ENCODE measurements at places on chromosomes 11 and 22. TPM values are rescaled to one million over a fixed set of nuclear protein-coding genes. Genes with fewer than 3 reads are reported as not detected.

DNA sequence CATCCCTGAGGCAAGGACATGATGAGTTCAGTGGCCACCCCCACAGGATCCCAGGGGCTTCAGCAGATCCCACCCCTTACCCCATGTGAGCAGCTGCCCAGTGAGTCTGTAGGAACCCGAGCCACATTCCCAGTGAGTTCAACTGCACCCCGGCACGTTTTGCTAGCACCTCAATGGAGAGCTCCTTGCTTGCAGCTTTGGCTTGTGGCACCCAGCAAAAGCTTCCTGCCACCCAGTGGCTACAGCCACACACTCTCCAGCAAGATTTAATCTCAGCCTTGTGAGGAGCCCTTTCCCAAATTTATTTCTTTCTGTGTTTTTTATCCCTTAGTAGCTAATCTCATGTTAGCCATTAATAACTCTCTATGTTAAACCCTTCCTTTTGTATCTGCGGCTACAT lies 4.0 kb downstream of the SAA1 start:
- no peak for DNase-seq

GRCh38 chr22:34055525-34056200 lies 135.4 kb upstream of the LARGE1 start:
- DNase-seq, result peak; percentile 21

GRCh38 chr11:22416462-22416861 lies 78.3 kb downstream of the SLC17A6 start:
- no peak for DNase-seq

Gene TBX1
- total RNA-seq, result 1.1 TPM

DNA sequence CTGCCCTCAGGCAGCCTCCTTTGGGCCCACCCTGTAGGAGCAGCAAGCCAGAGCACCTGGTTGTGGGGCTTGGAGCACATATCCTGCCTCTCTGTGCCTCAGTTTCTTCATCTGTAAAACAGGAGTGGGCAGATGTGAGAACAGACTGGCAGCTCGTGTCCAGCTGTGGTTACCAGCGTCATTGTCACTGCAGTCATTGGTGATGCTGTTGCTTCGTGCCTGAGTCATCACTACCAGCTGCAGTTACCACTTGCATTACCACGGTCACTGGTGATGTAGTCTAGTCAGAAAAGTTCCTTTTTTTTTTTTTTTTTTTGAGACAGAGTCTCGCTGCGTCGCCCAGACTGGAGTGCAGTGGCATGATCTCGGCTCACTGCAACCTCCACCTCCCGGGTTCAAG lies 20.4 kb downstream of the RSPH14 start:
- peak; percentile 18 for DNase-seq

Gene NXPE4
- total RNA-seq, result not detected

DNA sequence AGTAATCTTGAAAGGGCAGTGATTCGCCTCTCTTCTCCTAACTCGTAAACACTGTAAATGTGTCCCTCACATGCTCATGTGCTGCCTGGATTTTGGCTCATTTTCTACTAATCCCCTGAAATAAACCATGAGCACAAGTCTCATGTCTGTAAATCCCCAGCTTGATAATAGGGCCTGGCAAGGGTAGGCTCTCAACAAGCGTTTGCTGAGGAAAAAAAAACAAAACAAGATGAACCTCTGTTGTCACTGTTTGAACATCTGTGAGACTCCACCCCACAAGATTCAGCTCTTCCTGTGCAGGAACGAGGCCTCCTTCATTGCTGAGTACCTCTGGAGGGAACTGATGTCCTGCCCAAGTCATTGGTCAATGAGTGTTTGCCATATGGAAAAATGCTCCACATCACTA lies 4.5 kb upstream of the CYB5R2 start:
- DNase-seq, result peak; percentile 52

DNA sequence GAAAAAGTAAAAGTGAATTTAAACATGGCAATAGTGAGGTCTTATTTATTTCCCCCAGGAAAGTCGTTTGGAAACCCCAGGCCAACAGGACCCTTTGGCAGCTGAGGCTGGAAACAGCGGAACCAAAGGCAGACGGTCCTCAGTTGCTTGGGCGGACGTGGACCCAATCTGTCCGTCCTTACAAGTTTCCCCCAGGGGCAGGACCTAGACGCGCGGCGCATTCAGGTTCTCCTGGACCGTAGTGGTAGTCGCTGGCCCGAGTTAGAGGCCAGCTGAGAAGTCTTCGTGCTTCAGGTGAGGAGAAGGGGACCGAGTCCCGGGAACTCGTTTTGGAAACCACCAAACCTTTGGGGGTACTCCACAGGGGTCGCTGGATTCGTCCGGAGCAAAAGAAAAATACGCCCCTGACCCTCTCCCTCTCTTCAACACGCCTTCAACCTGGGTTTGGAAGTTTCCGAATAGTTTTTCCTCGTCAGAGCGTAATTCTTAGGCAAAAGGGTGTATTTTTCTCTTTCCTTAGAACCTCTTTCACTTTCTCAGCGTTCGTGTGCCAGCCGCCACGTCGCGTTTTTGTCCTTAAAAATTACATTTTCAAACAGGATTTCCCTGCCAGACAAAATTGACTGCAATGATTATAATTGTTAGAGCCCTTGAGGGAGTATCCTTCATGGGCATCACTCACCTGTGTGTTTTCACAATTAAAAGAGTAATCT lies 2.1 kb downstream of the METTL15 start:
- DNase-seq, result peak; percentile 82

Gene FOSL1
- 54.0 TPM for total RNA-seq

Gene LMO2
- 6.0 TPM for total RNA-seq

All from Daoy (cell line).